ENCODE measurements at places on chromosomes 1 and 21.

GRCh38 chr1:155241069-155241679 is 14.1 kb downstream of the ENTREP3 start:
- DNase-seq, result no peak

DNA sequence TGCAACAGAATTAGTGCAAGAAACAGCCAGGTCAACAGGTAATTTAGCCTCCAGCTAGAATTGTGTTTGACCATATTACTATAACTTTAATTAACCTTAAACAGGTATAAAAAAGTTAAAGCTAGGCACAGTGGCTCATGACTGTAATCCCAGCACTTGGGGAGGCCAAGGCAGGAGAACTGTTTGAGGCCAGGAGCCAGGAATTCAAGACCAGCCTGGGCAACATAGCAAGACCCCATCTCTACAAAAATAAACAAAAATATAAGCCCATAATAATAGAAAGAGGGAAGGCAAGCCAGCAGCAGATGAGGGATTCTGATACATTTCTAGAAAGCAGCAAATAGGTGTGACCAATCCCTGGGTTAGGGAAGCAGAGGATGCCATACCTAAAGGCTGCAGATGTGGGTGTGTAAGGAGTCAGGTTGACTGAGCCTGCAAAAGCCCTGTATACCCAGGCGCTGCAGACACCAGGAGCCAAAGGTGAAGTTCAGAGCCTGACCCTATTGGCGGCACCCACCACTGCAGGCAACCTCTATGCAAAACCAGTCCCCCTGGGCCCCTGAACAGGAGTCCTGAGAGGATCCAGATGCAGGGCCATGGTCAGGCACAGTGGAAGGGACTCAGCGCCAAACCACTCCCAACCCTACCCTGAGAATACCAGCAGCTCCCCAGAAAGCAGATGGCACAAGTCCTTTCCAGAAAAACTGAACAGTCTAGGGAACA is 19.3 kb upstream of the LSS start:
- no peak for DNase-seq

GRCh38 chr1:152189657-152190442 is 30.8 kb upstream of the RPTN start:
- no peak for DNase-seq

- DNase-seq, result no peak
Measured at GRCh38 chr1:18921516-18922251, 19.3 kb upstream of the ALDH4A1 start.

DNA sequence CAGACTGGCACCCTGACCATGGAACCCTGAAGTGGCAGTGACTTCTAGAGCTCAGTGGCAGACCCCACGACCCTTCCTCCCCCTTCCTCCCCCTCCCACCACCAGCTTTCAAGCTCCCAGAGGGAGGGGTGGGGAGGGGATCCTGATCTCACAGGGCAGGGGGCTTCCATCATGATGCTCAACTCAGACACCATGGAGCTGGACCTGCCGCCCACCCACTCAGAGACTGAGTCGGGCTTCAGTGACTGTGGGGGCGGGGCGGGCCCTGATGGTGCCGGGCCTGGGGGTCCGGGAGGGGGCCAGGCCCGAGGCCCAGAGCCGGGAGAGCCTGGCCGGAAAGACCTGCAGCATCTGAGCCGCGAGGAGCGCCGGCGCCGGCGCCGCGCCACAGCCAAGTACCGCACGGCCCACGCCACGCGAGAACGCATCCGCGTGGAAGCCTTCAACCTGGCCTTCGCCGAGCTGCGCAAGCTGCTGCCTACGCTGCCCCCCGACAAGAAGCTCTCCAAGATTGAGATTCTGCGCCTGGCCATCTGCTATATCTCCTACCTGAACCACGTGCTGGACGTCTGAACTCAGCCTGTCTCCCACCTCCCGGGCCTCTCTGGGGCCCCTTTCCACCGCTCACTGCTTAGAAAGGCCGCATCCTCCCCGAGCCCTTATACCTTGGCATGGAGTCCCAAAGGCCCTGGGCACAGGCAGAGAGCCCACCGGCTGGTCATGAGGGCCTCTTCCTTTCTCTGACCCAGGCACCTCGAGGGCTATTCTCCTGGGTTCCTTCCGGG is 3.9 kb downstream of the NHLH1 start:
- no peak for DNase-seq

DNA sequence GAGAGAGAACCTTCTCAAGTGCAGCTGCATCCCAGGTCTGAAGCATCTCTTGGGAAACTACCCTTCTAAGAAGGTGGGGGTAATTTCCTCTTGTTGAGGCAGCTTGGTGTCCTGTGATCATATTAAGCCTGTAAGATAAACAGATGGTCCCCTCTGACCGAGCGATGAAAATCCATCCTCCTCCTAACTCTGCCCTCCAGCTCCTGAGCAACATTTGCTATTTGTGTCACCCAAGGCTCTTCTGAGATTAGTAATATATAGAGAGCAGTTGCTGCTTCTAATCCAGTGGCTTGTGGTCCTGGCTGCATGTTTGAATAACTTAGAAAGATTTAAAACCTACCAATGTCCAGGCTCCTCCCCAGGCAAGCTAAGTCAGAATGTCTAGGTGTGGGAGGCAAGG is 123.7 kb downstream of the DISC1 start:
- DNase-seq, result no peak

- no peak for DNase-seq
Measured at GRCh38 chr1:71542155-71542554, 461.3 kb upstream of the ZRANB2 start.

DNA sequence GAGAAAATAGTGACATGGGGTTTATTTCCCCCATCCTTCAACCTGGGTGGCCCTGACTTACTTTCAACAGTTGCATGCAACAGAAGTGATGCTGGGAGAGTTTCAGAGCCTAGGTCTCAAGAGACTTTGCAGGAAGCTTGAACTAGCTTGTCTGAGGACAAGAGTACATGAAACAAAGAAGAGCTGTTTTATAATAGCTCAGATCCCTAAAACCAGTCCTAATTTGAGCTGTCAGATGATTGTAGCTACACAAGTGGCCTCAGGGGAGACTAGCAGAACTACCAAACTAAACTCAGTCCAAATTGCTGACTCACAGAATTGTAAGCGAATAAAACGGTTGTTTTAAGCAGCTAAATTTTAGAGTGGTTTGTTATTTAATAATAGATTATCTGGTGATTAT is 17.1 kb downstream of the RC3H1 start:
- DNase-seq, result no peak

DNA sequence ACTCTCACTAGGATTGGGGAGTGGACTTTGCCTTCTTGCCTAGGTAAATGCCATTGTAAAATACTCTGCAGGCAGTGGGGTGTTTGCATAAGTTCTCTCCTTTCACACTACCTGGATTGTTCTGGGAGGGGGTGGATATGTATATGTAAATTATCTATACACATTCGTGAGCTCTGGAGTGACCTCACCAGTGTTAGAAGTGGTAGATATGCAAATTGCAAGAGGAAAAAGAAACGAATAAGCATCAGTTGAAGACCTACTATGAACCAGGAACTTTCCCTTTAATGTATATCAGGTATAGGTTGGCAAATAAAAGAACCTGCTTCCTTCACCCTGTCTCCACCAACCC is 1.5 kb upstream of the ARHGEF11 start:
- no peak for DNase-seq

GRCh38 chr1:235841938-235842545 is 24.7 kb downstream of the LYST start:
- no peak for DNase-seq
